ENCODE measurements at places on chromosomes 5 and 9.

- no peak for DNase-seq
Observed at GRCh38 chr5:36311956-36312355, 10.3 kb upstream of the RANBP3L start.

DNA sequence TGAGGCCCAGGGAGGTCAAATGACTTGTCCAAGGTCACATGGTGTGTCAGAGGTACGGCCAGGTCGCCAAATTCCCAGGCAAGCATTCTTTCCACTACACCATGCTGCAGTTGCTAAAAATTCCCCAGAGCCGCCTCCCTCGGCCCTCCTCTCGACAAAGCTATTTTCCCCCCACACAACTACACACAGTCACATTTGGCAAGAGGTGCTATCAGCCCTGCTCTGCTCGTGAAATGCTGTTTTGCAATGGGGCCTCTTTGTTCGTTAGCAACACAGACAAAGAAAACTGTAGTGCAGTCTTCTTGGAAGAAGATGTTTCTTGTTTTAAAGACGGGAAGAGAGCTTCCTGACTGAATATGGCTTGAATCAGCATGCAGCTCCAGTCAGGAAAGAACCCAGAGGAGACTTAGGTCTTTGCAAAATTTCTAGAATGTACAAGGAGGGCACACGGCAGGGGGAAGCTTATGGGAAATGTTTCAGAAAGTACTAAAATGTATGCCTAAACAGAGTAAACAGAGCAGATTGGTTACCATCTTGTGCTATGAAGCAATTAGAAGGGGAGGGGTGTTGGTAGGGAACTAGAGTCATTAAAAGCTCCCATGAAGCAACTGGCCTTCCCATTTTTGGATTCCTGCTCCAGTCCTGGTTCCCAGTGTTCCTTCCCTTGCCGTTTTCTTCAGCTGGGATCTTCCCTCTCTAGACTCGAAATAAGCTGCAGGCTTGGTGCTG is 14.2 kb downstream of the SLIT3 start:
- DNase-seq = no peak

DNA sequence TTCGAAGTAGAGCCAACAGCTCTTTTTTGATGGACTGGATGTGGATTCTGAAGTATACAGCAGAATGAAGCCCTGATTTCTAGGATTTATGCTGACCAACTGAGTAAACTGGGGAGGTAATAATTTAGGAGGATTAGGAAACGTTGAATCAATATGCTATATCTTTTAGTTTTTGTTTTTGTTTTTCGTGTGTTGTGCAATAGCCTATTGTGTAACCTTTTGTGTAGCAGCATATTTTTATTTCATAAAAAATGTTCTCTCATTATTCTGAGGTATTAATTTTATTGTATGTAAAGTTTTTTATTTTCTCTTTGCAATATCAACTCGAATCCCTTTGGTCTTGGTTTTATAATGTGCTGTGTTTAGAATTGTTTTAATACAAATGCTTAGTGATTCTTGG is 902.3 kb downstream of the EFNA5 start:
- no peak for DNase-seq

- no peak for DNase-seq
Observed at GRCh38 chr5:82374637-82375036, 96.5 kb upstream of the RPS23 start.

GRCh38 chr5:40559306-40559705 is 120.4 kb upstream of the PTGER4 start:
- DNase-seq = no peak

DNA sequence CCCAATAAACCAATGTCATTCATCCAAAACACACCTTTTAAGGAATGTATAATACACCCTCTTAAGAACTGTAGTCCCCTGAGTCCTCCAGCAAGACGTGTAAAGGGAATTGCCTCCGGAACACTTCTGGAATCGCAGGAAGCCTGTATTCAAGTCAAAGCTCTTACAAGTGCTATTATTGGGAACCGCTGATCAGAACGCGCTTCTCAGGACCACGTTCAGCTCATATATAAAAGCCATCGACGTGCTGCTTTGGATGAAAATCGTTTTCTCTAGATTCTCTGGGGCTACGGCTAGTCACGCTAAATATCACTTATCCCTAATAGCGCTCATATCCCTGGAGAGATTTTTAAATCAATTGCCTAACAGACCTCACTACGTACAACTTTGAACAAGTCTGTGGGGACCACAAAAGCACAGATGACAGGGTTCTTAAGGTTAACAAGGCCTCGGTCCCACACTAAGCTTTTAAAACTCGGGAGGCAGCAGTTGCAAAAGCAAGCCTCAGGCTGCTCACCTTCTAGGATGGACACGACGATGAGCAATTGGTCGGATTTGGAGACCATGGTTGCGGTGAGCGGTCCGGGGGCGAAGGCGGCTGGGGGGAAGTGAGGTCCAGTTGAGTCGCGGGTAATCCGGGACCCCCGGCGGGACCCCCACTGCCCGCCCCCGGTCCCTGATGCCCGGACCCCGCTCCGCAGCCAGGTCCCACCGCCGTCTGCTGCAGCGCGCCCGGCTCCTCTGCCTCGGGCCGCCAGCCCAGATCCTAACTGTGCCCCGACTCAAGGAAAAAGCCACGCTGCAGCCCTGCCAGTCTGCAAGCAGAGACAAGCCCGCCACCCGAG is 548 bp downstream of the CEP120 start:
- DNase-seq = peak; percentile 18

DNA sequence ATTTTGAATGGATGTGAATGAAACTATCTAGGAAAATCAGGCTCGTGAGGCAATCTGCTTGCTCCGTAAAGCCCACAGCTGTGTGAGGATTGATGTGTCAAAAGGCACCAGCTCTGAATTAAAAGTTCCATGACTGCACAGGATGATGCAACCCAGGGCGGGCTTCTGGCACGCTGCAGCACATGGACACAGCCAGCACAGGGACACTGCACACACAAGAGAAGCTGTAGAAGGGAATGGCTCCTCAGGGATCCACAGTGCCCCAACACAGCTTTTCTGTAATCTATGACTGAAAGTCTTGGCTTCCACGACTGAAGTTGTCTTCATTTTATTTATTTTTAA is 151.0 kb downstream of the GCNT1 start:
- peak; percentile 9 for DNase-seq

DNA sequence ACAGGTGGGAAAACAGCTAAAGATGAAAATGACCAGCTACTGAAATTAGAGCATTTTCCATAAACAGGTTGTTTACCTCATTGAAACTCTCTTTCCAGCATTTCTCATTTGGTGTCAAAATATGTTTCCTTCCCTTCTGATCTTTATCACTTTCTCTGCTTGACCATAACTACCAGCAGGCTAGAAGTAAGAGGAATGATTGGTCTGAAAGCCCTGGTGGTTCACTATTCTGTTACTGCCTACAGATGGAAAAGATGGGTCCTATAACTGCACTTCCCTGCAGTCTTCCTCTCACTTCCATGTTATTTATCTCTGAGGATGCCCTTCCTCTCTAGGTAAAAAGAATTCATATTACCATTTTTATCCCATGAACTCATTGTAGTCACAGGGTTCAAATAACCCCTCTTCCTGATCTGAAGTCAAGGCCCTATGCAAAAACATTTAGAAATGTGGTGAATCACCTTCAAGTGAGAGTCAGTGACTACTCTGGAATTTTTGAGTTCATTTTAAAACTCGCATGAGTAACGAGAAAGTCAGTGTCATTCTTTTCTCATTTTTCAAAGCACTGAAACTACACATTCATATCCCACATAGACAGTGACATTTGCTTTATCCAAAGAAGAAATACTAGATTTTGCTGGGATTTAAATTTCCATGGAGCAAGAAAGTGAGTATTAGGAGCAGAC is 51.7 kb downstream of the ZNF474 start:
- DNase-seq = peak; percentile 74

DNA sequence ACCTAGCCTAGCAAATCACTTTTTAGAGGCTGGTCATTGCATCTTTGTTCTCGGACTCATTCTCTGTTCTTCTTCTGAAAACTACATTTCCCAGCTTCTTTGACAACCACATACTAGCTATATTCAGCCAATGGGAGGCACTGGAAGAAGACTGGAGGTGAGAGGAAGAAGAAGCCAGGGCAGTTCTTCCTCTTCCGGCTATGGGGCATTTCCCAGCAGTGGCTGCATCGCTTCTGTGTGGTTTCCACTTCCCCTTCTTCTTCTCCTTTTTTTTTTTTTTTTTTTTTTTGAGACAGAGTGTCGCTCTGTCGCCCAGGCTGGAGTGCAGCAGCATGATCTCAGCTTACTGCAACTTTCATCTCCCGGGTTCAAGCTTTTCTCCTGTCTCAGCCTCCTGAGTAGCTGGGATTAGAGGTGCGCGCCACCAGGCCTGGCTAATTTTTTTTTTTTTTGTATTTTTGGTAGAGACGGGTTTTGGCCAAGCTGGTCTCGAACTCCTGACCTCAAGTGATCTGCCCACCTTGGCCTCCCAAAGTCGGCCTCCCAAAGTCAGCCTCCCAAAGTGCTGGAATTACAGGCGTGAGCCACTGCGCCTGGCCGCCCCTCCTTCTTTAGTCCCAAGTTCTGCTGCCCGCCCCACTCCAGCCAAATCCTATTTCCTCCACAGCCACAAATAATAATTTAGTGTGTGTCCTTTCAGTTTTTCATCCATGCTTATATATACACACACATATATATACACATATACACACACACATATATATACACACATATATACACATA is 6.9 kb upstream of the UBAP1 start:
- no peak for DNase-seq

DNA sequence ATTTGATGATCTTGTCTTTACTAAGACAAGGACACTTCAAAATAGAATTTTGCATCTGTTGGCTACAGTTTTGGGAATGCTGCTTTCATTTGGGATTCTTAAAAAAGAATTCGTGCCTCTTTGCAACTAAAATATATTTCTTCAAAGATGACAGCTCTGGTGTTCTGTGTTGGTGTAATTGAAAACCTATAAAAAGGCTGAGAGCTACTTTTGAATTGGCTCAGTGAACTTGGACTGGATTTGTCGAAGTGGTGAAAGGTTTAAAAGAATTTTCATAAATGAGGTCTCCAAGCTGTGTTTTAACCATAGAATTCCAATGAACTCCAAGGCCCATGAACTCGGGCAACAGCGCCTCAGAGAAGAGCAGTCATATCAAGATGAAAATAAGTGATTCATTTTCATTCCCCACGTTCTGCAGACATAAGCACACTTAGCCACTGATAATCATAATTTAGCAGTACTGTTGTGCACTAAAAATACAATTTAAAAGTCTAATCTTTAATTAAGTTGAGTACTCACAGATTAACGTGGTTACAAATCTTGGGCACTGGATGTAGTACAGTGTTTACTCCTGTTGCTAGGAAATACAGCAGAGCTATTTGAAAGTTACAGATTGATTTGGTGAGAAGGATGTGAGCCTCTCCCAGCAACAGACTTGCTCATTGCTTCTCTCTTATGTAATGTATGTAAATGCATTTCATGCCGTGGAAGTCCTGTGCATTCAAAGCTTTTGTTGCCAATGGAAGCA is 10.9 kb downstream of the SNCAIP start:
- no peak for DNase-seq

- DNase-seq = no peak
Observed at GRCh38 chr5:36679221-36679989, 73.0 kb downstream of the SLC1A3 start.

- no peak for DNase-seq
Observed at GRCh38 chr5:144332265-144332664, 161.6 kb downstream of the KCTD16 start.

- no peak for DNase-seq
Observed at GRCh38 chr9:37146410-37146809, 26.0 kb downstream of the ZCCHC7 start.

GRCh38 chr9:128043467-128043868 is 23.7 kb downstream of the NAIF1 start:
- no peak for DNase-seq

DNA sequence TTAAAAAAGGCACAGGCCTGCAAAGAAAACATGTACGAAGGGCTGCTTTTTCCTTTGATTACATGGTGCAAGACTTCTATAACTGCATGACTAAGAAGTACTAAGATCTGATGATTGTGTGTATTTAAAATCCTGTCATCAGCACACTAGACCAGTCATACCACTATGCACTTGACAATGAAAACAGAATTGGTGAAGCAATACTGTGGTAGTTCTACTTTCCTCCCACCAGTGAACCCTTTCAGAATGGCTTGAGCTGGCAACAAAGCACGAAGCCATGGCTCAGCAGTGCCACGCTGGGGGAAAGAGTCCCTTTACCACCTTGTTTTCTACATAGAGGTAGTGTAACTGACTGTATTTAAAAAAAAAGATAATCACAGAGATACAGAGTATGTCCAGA is 49.0 kb upstream of the POU5F2 start:
- peak; percentile 7 for DNase-seq

DNA sequence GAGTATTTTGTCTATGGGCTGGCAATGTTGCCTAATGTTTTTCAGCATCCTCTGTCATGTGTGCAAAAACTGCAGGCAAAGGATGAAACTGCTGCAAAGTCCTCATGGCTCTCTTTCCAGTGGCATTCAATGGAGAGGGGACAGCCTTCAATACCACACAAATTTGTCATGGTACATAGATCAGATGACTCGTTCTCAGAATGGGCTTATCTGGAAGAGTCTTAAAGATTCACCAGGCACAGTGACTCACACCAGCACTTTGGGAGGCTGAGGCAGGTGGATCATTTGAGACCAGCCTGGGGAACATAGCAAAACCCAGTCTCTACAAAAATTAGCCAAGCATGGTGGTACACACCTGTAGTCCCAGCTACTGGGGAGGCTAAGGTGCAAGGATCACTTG is 5.3 kb downstream of the CDKN2AIPNL start:
- DNase-seq = no peak

- no peak for DNase-seq
Observed at GRCh38 chr5:31753700-31754357, 114.9 kb downstream of the PDZD2 start.

GRCh38 chr5:118405650-118406061 is 582.7 kb downstream of the DTWD2 start:
- DNase-seq = peak; percentile 0

DNA sequence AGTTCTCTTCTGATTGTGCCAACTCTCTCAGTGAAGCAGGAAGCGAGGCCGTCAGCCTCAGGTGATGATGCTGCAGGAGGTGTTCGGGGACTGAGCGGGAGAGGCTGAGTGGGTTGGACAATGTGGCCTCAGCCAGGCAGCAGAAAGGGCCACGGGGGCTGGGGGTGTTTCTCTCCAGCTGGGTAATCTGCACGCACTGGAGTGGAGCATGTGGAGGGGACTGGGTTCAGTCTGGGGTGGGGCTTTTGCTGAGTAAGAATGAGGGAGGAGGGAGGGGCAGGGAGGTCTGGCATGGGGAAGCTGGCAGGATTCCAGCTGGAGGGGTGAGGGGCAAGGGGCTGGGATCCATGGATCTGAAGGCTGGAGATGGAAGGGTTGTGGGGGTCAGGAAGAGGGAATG is 60.8 kb upstream of the PHYKPL start:
- no peak for DNase-seq

DNA sequence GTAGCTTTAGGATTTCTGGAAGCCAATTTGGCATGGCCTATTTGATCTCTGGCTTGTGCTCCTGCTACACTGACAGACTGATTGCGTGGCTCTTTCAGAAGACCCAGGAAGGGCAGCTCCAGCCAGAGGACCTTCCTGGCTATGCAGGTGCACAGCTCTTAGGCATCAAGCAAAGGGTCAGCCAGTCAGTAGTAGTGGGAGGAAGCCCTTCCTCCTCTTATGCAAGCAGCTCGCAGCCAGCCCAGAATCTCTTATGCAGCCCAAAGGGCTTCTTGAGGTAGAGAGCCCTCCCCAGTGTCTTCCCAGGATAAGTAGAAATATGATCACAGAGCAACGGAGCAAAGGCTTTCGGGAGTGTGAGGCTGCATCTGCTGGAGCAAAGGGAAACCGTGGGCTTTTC is 43.2 kb downstream of the SLC36A1 start:
- no peak for DNase-seq

- no peak for DNase-seq
Observed at GRCh38 chr9:27925815-27926214, 352.5 kb upstream of the C9orf72 start.

Measured in brain microvascular endothelial cell (primary cell).